ENCODE measurements at places on chromosomes 7 and 10.

DNA sequence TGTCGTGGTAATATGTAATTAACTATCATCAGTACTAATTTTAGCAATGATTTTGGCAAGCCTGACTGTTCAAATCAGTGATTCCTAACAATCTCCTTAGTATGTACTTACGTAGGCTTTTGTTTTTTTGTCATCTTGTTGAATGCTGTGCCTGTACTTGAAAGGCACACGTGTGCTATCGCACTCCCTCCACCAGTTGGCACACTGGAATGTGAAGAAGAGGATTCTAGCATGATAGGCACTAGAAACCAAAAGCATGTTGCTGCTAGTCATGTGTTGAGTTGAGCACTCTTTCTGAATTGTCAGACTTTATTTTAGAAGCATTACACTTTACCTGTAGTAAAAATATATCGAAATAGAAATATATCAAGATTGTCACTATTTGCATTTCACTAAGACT is 59.1 kb downstream of the TASOR2 start:
- no peak for DNase-seq

DNA sequence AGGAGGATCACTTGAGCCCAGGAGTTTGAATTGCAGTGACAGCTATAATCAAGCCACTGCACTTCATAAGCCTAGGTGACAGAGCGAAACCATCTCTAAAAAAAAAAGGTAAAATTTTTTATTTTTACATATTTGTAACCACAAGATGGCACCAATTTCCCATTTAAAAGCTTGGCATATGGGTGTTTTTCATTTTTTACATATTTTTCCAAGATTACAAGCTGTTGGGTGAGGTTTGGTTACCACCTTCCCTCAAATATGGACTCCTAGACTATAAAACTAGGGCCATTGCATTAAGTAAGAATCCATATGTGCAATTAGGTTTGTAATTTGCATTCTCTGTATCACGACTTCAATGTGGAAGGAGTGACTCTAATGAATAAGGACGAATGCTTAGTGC is 129.3 kb upstream of the ACBD5 start:
- peak; percentile 24 for DNase-seq

DNA sequence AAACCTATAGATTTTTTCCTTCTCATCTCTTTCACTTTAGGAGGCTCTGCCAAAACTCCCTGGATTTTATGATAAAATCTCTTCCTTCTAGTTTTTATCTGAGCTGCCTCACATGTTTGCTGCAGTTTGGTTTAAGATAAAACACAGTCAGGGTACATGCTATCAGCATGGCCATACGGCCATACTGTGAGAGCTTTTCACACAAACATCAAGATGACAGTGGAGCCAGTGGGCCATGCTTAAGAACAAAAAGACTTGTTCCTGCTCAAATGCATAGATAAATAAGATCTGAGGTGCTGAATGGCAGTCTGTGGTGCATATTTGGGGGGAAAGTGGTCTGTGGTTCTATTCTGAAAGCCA is 91.0 kb downstream of the ELMO1 start:
- DNase-seq = no peak

- DNase-seq = no peak
These were observed 15.3 kb downstream of the HNRNPA2B1 start for GRCh38 chr7:26185131-26185843.

All from MCF 10A (cell line).